ENCODE measurements at places on chromosomes 1 and 21.

DNA sequence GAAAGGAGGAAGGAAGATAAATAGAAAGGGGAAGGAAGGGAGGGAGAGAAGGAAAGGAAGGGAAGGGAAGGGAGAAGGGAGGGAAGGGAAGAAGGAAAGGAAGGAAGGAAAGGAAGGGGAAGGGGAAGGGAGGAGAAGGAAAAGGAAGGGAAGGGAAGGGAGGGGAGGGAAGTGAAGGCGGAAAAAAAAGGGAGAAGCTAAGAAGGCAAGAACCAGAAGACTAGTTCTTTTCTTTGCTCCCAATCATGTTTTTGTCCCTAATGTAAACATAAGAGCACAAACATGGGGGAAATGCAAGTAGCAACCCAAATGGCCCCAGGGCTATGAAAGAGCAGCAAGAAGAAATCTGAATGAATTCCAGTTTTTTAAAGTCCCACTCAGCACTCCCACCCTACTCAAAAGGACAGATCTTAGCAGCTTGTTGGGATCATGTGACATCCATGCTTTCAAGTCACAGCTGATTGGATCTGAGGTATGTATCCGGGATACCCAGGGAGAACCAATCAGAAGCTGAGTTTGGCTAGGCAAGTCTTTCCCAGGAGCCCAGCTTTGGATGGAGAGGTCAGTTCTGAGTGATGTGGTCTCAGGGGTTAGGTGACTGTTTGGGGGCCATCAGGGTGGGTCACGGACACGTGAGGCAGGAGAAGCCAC is 24.2 kb upstream of the FHAD1 start:
- DNase-seq = no peak

GRCh38 chr1:29523136-29523535 is 286.8 kb downstream of the PTPRU start:
- DNase-seq = no peak

- DNase-seq = peak; percentile 59
These were observed 118.7 kb downstream of the SLC5A9 start for GRCh38 chr1:48341221-48341620.

DNA sequence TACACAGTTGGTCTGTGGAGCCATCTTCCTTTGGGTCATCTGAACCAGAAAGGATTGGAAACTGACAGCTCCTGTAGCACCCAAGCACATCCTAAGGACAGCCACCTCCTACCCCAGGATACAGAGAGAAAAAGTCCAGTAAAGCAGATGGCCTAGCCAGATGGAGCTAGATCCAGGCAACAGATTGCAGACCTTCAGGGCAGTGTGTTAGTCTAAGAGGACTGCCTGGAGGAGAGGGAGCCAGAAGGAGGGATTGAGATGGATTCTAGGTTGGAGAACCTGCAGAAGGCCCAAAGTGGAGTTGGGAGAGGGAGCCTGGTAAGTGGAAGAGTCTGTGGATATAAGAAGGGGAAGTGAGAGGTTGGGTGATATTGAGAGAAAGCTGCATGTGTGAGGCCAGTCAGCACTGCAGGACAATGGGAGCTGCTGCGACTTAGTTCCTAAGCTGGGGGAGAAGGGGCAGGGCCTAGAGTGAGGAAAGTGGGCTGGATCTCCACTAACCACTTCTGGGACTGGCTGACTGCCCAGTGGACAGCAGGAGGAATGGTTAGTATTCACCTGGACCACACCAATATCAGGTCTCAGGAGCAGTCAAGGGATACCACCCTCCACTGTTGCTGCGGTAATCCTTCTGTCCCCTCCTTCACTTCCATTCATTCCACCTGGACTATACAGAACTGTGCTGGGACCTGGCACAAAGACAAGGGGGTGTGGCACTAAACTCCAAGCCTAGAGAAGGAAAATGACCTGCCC is 13.4 kb downstream of the BCAN start:
- no peak for DNase-seq

GRCh38 chr1:233240371-233240770 is 55.2 kb downstream of the PCNX2 start:
- DNase-seq = no peak

GRCh38 chr1:192615055-192615454 is 20.9 kb upstream of the RGS13 start:
- DNase-seq = no peak

DNA sequence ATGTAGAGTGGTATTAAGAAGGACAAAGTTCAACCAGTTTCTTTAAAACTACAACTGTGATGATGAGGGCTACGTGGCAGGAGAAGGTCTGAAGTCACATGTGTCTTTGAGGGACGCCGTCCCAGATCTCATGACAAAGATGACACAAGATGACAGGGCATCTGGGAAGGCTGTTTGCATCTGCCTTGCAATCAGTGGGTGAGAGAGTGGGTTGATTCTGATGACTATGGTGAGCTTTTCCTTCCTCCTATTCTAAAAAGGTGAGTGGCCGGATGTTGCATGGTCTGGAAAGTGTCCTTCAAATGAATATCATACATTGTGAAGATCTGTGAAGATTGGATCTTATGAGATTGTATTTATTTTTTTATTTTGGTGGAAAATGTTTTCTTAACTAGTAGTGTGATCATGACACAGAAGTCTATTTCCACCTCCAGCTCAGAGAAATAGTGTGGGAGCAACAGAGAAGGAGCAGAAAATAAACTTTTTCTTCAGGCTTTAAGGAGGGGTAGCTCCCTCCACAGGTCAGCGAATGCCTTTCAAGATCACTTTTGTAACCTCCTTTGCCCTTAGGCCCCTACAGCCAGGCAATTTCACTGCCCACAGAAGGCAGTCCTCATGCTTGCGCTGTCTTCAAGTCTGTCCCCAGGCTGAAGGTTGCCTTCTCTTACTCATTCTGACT is 76.0 kb upstream of the ATF3 start:
- DNase-seq = no peak

DNA sequence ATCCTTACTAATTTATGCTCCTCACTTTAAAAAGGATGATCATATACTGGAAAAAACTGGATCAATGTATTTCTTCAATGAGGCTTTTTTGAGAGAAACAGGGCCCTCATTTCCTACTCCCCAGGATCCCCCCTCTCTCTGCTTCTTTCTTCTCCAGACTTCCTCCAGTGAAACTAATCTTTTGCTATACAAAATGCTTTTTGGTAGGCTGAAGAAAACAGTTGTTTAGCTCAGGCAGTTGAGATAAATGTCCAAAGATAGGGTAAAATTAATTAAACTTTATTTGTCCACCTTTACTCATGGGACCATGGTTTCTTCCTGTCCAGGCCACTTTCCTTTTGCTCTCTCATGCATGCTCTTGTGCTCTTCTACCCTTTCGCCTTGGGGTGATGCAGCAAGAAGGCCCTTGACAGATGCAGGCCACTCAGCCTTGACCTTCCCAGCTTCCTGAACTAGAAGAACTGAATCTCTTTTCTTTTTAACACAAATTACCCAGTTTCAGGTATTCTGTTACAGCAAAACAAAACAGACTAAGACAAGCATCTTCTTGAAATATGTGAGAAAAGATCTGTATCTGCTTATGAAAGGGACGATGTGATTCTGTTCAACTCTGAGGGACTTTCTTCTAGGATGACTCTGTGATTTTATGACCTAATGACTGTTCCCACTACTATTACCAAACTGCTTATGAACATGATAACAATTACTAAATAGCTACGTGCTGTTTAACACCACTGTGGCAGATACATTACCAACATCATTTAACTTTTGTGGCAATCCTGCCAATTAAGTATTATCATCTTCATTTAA is 63.7 kb downstream of the NVL start:
- DNase-seq = peak; percentile 63

- no peak for DNase-seq
These were observed 74.3 kb downstream of the KIF26B start for GRCh38 chr1:245229051-245229450.

GRCh38 chr1:245045087-245045881 is 109.5 kb upstream of the KIF26B start:
- peak; percentile 70 for DNase-seq

DNA sequence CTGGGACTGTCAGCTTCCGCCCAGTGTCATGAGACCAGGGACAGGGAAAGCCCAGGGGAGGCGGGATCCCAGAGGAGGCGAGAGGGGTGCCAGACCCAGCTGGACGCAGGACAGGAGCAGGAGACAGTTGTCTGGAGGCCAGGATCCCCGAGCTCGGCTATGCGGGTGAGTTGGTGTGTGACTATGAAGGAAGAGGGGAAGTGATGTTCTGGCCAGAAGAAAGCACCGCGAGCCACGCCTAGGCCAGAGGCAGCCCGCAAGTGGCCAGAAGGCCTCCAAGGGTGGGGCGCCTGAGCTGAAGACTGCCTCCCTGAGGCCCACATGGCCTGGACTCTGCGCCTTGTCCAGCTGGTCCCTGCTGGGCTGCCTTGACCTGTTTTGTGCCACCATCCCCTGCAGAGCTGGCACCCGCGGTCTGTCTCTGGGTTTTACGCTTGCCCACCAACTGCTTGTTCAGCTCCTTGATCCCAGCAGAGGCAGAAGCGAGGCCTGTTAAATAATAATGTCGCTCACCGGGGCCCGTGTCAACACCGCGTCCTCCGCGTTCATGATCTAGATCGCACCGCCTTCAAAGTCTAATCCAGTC is 85.2 kb upstream of the ACTL8 start:
- no peak for DNase-seq

- no peak for DNase-seq
These were observed 14.7 kb downstream of the LYPLAL1 start for GRCh38 chr1:219188331-219188803.

- DNase-seq = no peak
These were observed 44.0 kb upstream of the LRP8 start for GRCh38 chr1:53371851-53372250.

DNA sequence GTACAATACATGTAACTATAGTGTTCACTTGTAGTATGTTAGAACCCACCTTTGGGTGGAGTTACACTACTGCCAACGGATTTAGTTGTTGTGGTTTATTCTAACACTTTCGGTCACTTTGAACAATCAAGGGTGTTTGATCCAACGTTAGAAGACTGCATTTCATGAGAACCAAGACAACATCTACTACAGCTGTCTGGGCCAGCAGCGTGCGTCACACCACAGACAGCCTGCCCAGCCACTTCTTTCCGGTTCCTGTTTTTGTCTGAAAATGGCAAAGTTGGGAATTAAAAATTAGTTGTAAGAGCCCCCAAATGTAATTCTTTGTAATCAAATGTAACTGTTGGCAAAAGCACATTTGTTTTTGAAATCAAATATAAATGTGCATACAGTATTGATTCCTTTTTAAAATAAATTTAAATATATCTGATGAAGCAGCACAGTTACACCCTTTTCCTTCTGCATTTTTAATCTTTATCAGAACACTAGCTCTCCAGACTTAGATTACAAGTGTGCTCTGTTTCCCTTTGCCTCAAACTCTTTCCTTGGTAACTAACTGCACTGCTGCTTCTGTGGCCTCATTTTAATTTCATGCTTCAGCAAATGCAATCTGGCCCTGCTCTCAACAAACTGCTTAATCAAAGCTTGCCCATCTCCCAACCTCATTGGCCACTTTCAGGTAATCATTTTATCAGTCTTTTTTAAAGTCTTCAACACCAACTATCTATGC is 86.6 kb upstream of the DPH5 start:
- no peak for DNase-seq

- no peak for DNase-seq
These were observed 19.4 kb downstream of the VANGL2 start for GRCh38 chr1:160419838-160420169.

DNA sequence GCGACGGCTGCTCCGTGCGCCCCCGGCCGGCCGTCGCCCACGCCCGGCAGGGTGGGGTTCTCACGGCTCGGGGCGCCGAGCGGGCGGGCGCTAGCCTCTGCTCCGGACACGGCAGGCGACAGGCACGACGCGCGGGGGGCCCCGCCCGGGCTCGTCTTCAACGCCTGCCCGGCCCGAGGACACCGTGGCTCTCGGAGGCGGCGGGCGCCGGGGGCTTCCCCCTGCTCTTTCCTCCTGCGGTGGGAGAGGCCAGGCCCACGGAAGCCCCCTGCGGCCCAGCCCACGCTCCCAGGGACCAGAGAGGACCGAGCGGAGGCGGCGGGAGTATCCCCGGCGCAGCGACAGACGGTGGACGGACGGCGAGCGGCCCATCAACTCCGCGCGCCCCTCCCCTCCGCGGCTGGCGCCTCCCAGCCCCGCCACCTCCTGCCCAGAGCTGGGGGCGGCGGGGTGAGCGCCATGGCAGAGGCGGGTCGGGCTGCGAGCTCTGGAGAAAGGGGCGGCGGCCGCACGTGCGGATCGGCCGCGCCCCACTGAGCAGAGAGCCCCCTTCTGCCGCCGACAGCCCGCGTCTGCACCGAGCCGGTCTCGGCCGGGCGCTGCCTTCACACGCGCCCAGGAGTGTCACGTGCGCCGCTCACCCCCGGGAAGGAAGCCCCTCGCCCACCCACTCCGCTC is at the start of the genes SHE and TDRD10:
Gene SHE, minus strand, starts transcription at position 347 of the 678 bp plus-strand sequence. CDS start 386 bp downstream, outside the sequence.
Gene TDRD10, plus strand, starts transcription at position 154 of the 678 bp plus-strand sequence. CDS start 4,685 bp downstream, outside the sequence.
- no peak for DNase-seq

- peak; percentile 10 for DNase-seq
These were observed 470.0 kb upstream of the VAMP3 start for GRCh38 chr1:7300893-7301663.

- DNase-seq = peak; percentile 63
These were observed 1.5 kb upstream of the COL16A1 start for GRCh38 chr1:31705080-31705866.

- DNase-seq = no peak
These were observed 134.2 kb downstream of the SETD4 start for GRCh38 chr21:35926003-35926740.

GRCh38 chr1:30678209-30678608 is 45.2 kb downstream of the MATN1 start:
- DNase-seq = no peak

DNA sequence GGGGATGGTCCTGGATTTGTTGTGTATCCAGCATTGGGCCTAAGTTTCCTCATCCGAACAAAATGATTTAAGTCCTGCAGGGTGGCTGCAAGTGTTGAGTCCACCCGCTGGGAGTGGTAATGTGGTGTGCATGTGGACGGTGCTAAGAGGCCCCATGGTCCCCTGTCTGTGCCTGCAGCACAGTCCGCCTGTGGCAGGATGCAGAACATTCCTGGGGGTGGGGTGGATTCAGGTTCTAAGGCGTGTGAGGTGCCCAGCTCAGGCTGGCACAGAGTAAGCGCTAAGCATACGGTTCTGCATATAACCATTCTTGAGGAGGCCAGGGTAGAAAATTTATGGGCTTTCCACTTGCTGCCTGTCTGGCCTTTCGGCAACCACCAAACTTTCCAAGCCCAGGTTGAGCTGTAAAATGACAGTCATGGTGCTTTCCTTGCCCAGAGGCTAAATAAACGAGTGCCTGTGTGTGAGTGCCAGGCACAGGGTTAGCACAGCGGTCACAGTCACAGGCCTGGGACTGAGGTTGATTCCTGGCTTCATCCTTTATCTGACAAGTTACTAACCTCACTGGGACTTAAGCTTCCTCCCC is 30.7 kb downstream of the SLC2A1 start:
- DNase-seq = peak; percentile 24

GRCh38 chr1:8055973-8056372 is 29.9 kb upstream of the ERRFI1 start:
- DNase-seq = peak; percentile 95

DNA sequence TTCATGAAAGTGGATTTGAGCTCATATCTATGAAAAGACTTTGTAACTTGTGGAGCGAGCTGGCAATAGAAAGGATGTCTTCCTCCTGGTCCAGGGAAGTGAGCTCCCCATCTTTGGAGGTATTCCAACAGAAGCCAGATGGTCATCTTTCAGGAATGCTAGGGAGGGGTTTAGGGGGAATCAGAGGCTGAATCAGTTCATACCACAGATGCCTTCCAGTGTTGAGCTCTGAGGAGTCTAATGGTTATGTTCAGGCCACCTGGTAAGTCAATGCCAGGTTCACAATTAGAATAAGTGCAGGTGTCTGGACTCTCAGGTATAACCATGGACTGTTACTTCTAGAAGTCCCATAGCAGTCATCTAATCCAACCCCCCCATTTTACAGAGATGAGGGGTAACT is 119.1 kb downstream of the ACTL8 start:
- DNase-seq = peak; percentile 70

- DNase-seq = no peak
These were observed 7.4 kb upstream of the S100A10 start for GRCh38 chr1:152000964-152001630.
